Stimulated activated CD4-positive, alpha-beta T cell treated with anti-CD3 and anti-CD28 coated beads, Interleukin-12 subunit alpha, Interleukin-12 subunit beta, amount 100 ng/mL, for 24 hours (primary cell): ENCODE measurements at places on chromosomes 13 and 19.

DNA sequence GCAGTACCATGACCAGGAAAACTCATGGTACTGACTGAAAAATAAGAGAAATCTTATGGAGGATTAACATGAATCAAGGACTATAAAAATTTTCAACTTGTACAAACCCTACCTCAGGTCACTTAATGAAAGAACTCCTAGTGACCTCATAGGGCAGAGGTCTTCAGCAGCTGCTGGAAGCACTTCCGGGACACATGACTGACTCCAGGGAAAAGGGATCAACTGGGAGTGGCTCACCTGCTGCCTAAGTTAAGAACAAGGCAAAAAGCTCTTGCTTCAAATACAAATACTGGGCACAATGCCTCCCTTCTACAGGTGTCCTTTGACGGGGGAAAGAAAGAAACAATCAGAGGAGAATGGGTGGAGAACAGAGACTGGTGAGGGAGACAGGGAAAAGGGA, 18.6 kb downstream of the DOCK9 start:
- no peak for DNase-seq

GRCh38 chr19:11986754-11987153, 21.9 kb downstream of the ZNF763 start:
- no peak for DNase-seq

- DNase-seq, result no peak
Observed at GRCh38 chr13:31987535-31988170, 43.9 kb upstream of the FRY start.

GRCh38 chr19:1205114-1206099, at the start of gene STK11:
STK11 (plus strand) TSS chr19:1205778; CDS start chr19:1206914, 1,136 bp downstream.
- peak; percentile 99 for DNase-seq

DNA sequence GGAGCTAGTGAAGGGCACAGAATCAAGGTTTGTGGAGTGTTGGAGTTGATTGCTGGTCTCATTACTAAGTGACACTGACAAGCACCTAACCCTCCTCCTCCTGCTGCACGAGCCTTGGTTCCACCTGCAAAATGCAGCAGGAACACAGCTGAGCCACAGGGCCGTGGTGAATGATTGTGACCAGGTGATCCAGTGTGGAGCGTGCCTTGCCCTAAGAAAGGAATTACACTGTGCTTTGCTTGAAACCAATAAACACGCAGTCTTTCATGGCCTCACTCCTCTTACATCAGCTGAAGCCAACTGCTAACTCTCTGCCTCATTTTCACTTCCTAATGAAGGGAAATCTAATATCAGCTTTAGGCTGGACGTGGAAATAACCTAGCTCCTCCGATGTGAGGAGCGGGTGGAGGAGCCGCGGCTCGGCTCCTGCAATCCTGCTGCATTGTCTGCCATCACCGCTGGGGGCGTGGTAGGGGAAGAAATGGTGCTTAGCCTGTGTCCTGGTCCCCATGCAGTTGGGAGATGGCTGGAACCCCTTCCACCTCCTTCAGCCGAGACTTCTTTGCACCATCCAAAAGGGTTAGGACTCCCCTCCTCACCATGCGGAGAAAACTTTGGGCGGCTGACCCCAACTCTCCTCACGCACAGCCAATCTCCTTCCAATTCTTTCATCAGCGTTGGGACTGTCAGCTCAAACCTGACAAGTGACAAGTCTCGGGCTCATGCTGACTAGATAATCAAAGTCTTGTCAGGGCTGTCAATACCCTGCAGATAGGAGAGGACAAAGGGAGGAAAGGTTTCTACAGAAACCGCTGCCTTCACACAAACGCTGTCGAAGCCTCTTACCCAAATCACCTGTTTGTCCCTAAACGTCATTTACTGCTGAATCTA, 427.9 kb downstream of the ZNF536 start:
- DNase-seq, result peak; percentile 16

DNA sequence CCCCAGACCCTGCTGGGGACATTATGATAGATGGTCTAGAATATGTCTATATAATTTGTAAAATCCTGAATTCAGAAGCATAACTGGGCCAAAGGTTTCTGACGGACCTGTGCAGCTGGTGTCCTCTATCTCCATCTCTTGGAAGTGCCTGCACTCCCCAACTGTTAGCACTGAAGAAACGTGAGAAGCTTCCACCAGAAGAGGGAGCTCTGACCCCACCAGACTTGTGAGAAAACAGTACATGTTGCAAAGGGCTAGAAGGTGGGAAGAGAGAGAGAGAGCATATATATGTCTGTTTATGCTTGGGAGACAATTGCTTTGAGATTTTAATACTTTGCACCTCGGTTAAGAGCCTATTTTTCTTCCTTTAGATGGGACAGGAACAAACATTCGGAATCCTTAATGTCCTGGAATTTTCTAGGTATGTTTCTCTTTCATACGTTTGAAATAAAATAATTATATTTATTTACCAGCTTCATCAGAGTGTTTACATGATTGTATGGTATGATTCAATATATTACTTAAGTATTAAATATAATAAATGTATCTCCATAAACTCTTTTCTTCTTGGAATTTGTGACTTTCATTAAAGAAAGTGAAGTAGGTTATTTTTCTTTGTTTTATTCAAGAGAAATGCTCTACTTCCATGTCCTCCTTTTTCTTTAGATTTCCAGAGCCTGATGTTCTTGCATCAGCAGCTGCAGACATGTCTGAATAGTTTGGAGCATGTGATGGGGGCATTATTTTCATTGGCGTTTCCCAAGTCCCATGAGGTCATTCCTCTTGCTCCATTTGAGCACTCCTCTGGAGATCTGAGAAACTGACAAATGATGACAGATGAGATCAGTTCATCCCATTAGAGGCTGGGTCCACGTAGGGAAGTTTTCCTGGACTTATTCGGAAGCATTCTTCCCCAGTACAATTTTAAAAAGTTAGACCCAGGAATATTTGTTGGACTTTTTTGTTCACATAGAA, 202.9 kb downstream of the ATP8A2 start:
- peak; percentile 66 for DNase-seq

GRCh38 chr13:24727731-24728601, 36.0 kb upstream of the RNF17 start:
- peak; percentile 55 for DNase-seq

- DNase-seq, result no peak
Observed at GRCh38 chr19:27752530-27753184, 1460.3 kb downstream of the UQCRFS1 start.

DNA sequence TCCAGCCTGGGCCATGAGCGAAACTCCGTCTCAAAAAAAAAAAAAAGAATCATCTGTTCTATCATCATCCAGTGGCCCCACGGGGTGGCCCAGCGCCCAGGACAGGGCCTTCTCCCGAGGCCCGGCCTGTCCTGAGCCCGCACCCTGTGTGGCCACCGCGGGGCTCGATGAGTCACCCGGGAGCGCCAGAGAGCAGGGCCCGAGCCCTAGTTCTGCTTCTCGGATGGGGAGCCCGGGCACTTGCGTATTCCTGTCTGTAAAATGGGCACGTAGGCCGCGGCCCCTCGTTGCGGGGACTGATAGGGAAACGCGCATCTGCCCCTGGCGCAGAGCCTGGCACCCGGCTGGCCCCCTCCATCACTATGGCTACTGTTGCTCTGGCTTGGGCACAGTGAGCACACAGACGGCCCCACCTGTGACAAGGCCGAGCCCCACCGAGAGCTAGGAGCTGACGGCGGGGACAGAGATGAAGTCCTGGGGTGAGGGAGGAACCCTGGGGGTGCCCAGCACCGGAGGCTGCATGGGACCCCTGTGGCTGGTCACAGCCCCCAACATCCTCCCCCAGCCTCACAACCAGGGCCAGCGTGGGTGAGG, 21.3 kb upstream of the UQCR11 start:
- DNase-seq, result no peak

- no peak for DNase-seq
Observed at GRCh38 chr13:20024702-20025101, 66.2 kb downstream of the ZMYM2 start.

DNA sequence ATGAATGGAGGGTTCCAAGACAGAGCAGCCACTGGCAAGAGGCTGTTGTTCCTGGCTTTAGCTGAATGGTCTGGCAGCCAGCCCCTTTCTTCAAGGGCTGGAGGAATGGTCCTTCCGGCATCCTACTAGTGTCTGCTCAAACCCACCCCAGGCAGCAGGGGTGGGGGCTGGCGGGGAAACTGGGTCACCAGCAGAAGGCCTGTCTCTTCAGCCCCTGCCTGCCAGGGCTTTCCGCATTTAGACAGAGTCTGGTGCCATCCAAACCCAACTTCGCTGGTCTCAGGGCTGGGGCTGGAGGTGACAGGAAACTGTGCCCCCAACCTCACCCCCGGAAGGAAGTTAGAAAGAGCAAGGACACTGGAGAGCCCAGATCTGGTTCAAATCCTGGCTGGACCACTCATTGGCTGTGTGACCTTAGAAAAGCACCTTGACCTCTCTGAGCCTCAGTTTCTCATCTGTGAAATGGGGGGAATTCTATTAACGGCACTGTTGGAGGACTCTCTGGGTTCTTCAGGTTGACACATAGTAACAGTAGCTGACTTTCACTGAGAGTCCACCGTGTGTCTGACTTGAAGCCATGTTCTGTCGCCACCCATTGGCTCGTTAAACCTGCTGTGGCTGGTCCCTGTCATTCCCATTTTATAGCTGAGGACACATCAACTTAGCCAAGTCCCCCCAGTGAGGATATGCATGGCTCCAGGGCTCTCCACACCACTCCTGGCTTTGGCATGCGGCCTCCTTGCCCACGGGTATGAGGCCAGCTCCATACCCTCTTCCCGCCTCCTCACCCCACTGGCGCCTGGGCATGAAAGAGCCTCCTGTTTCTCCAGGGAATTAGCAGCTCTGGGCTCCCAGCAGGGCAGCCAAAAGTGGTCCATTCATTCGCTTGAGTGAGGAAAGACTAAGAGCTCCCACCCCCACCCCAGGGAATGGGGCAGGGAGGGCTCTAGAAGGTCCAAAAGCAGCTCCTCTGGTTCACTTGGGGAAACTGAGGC, 2.5 kb upstream of the NR2C2AP start:
- no peak for DNase-seq

DNA sequence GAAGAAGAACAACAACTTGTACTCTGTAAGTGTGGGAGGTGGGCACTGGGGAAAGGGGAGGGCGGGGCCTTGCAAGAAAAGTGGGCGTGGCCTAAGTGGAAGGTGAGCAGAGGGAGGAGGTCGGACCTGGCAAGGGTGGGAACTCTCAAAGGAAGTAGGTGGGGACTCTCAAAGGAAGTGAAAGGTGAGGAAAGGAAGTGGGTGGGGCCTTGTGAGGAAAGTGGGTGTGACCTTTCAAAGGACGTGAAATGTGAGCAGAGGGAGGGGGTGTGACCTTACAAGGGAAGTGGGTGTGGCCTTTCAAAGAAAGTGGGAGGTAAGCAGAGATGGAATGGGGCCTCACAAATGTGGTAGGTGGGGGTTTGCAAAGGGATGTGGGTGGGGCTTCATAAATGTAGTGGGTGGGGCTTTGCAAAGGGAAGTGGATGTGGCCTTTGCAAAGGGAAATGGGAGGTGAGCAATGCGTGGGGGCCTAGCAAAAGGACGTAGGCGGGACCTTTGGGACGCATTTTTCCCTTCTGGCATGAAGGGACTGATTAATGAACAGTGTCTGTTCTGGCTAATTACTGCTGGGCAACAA, 25.9 kb downstream of the ACSBG2 start:
- peak; percentile 25 for DNase-seq

- no peak for DNase-seq
Observed at GRCh38 chr19:28601723-28602440, 611.1 kb downstream of the UQCRFS1 start.

DNA sequence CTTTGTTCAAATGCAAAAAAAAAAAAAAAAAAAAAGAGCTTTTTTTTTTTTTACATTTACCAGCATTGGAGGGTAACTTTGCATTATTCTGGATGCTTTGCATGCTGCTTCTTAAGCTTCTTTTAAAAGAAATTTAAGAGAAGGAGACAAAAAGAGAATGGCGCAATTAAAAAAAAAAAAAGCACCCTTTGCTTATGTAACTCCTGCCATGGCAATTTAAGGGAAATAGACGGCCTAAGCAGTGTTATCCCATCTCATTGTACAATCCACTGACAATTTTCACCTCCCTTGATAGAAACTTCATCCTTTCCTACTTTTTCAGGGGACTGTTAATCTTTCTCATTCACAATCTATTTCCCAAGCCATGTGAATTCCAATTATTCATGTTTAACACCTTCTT, 129.8 kb downstream of the KCTD12 start:
- DNase-seq, result no peak

DNA sequence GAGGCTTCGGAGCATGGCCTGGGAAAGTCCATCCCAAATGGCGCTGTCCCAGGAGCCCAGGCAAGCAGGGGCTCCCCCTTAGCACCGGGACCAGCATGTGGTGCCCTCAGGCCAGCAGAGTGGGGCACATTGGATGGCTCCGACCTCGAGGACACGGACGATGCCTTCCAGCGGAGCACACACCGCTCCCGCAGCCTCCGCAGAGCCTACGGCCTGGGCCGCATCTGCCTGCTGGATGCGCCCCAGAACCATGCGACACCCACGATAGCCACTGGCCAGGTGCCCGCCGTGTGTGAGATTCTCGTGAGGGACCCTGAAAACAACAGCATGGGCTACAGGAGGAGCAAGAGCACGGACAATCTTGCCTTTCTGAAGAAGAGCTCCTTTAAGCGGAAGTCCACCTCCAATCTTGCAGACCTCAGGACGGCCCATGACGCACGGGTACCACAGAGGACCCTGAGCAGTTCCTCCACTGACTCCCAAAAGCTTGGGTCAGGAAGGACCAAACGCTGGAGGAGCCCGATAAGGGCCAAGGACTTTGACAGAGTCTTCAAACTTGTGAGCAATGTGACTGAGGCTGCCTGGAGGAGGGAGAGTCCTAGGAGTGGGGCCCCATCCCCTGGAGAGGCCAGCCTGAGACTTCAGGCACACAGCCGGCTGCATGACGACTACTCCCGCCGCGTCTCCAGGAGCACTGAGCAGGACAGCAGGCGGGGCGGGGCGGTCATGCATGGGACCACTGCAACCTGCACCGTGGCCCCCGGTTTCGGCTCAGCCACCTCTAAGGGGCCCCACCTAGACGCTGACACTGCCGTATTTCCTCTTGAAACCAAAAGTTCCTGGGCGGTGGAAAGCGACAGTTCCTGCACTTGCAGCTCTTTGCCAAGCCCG, 63.1 kb downstream of the SPATA13 start:
- no peak for DNase-seq

GRCh38 chr19:45153339-45154063, 7.3 kb downstream of the NKPD1 start:
- peak; percentile 22 for DNase-seq

DNA sequence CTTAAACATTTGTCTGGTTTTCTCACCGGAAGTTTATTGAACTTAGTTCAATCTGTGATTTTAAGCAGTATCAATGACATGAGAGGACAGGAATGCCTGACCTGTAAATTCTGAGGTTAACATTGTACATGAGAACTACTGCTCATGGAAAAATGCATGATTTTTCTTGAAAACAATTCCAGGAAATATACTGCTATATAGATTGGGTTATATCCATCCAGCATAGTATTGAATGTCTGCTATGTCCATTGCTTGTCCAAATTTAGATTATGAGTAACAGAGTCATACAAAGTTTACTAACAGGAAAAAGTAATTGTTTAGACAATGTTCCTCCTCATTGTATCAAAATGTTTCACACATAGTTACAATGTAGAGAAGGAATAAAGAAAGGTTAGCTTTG, 606.8 kb downstream of the DACH1 start:
- no peak for DNase-seq

DNA sequence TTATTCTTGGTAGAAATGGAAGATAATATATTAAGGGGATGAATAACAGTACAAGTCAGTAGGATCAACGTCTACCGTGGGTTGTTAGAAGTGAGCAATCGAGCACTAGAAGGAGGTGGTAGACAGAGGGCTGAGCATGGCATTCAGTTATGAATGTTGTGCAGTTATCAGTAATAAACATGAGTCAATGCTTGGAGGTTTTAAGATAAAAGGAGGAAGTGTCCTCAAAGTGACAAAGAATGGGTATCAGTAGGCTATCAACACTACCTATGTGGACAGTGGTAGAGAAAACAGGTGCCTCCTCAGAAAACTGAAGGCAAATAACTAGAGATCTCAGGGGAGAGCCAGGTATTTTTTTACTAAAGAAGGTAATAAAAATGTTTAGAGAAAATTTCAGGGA, 1607.0 kb downstream of the PCDH9 start:
- no peak for DNase-seq
